ENCODE measurements at places on chromosomes 3 and 15. TPM values are rescaled to one million over a fixed set of nuclear protein-coding genes. Genes with fewer than 3 reads are reported as not detected.

HIGD2B gene
- not detected for polyA plus RNA-seq

LTK gene
- 14.7 TPM for polyA plus RNA-seq

RPUSD3 gene
- polyA plus RNA-seq: 31.8 TPM

TRIM42 gene
- polyA plus RNA-seq: not detected

DNAJA4 gene
- polyA plus RNA-seq: 27.3 TPM

HTD2 gene
- 14.7 TPM for polyA plus RNA-seq

BDH1 gene
- 71.0 TPM for polyA plus RNA-seq

GANC gene
- polyA plus RNA-seq: 31.6 TPM

SCAANT1 gene
- 1.8 TPM for polyA plus RNA-seq

RBPMS2 gene
- 7.7 TPM for polyA plus RNA-seq

CCDC80 gene
- polyA plus RNA-seq: 27.6 TPM

IQSEC1 gene
- 24.3 TPM for polyA plus RNA-seq

FEZF2 gene
- not detected for polyA plus RNA-seq

GOLGA8G gene
- not detected for polyA plus RNA-seq

SLC22A14 gene
- 0.13 TPM for polyA plus RNA-seq

MUC13 gene
- 1,160 TPM for polyA plus RNA-seq

ZMAT3 gene
- 5.3 TPM for polyA plus RNA-seq

TMEM212 gene
- not detected for polyA plus RNA-seq

CGNL1 gene
- polyA plus RNA-seq: 7.8 TPM

GNAT1 gene
- polyA plus RNA-seq: not detected

RTP1 gene
- polyA plus RNA-seq: 0.12 TPM

CFAP91 gene
- polyA plus RNA-seq: 5.2 TPM

ALDH1L1 gene
- polyA plus RNA-seq: 40.4 TPM

TMEM108 gene
- 2.8 TPM for polyA plus RNA-seq

NR1I2 gene
- polyA plus RNA-seq: 89.1 TPM

FOXB1 gene
- polyA plus RNA-seq: 0.03 TPM

TMEM207 gene
- 2.9 TPM for polyA plus RNA-seq

KLHL6 gene
- 2.5 TPM for polyA plus RNA-seq

LDHAL6B gene
- polyA plus RNA-seq: 0.57 TPM

SAXO2 gene
- 2.8 TPM for polyA plus RNA-seq

DVL3 gene
- polyA plus RNA-seq: 81.0 TPM

SOX14 gene
- polyA plus RNA-seq: not detected

FSIP1 gene
- polyA plus RNA-seq: 0.78 TPM

XCR1 gene
- polyA plus RNA-seq: 1.2 TPM

ZIC1 gene
- 0.01 TPM for polyA plus RNA-seq

NR2E3 gene
- polyA plus RNA-seq: 0.54 TPM

CFAP100 gene
- 0.45 TPM for polyA plus RNA-seq

CLDN16 gene
- polyA plus RNA-seq: 0.15 TPM

PLD1 gene
- polyA plus RNA-seq: 87.6 TPM

CRYBG3 gene
- polyA plus RNA-seq: 8.9 TPM

CCR3 gene
- 0.15 TPM for polyA plus RNA-seq

Measured in large intestine (tissue), 12 donors.